ENCODE measurements at places on chromosomes 5 and 9.

GRCh38 chr9:91714020-91714806 is 235.8 kb downstream of the ROR2 start:
- peak; percentile 28 for DNase-seq

- DNase-seq, result no peak
Measured at GRCh38 chr5:122056913-122057312, 21.1 kb downstream of the LOX start.

DNA sequence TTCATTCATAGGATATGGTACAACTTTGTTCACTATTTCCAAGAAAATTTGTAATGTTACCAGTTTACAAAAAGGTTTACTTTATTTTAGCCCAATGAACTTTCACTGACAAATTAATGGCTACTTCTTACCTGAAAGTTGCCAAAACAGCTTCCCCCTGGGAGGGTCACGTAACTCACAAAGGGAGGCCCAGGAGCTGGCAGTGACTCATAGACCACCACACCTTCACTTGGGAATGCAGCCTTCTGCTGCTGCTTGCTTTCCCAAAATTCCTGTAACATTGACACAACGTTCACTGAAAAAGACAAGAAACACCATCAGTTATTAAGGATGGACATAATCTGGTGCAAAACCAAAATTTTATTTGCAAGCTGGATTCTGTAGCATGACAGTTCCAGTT is 18.1 kb downstream of the LIX1 start:
- DNase-seq, result no peak

GRCh38 chr9:99720455-99721050 is 101.1 kb upstream of the NR4A3 start:
- peak; percentile 38 for DNase-seq

DNA sequence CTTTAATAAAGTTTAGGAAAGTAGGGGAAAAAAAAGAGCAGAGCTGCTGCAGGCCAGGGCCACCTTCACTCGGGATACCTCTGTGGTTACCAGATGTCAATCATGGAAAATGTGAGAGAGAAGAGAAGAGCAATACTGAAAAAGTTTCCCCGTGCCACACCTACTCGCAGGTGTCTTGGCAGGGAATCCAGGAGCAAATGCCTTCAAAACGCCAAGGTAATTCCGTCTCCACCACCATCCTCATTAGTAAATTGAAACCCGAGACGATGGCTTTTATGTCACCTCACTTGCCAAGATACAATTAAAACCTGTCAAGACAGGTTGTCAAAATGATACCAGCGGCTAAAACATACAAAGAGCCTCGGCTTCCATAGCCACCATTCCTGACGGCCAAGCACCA is 49.7 kb downstream of the FAM81B start:
- no peak for DNase-seq

DNA sequence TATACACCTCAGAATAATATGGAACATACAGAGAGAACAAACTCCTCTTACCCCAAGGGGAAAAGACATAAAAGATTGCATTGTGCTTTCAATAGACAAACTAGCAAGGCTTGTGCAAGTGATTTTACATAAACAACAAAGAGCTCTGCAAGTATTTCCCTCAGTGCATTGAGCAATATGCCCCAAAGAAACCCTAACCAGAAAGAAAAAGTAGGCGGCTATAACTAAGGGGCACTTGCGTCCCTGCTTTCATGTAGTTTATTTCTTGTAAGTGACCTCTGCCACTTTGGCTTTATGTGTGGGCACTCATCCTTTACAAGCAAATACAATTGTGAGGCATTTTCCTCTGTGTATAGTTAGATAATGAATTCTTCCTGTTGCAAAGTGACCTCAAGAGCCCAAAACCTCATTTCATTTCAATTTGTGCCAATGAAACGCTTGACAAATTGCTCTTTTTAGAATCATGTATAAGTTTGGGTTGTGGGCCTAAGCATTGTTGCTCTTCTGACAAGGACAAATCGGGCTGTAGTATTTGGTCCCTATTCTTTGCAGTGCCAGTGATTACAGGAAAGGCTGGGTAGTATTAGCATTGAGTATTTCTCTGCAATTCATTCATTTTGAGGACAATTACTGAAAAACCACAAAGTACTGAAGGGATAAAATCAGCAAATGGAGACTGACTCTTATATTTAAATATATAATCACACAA is 282.2 kb downstream of the DTWD2 start:
- DNase-seq, result no peak
